ENCODE measurements at places on chromosomes 5 and 9.

DNA sequence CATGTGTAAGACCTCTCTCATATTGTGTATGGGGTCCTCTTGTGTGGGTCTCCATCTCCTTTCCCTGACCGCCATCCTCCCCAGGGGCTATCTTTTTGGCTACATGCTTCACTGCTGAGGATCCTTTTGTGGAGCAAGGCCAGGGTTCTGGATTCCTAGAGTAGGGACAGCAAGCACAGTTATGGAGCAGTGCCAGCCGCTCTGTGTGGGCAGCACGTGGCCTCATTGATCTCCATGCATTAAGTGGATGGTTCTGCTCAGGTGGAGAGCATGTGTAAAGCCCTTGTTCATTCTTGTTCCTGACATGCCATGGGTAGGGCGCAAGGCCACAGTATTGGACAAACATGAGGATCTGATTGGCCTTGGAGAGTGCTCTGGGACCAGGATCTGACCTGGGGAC lies 8.9 kb downstream of the PHF2 start:
- no peak for DNase-seq

- DNase-seq = no peak
Observed at GRCh38 chr5:168013546-168013945, 277.9 kb upstream of the WWC1 start.

DNA sequence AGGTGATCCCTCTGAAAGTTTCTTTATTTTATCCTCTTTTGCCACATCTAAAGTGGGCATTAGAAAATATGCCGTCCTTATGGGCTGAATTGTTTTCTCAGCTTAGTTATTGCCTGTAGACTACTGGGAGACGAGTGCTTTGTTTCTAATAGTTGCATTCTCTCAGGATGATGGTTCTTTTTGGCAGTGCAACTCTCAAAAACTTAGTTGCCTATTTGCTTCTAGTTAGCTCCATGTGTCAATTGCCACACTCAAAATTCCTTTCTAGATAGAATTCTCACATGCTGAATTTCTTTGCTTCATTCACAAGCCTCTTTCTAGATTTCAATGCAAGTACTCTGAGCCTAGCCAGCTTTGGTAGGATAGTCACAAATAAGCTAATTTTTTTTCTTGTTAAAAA lies 155.5 kb downstream of the FGF10 start:
- DNase-seq = no peak

- DNase-seq = no peak
Observed at GRCh38 chr5:133425764-133426163, 186.6 kb downstream of the FSTL4 start.

GRCh38 chr9:72895122-72895521 lies 57.7 kb downstream of the ALDH1A1 start:
- no peak for DNase-seq

- DNase-seq = no peak
Observed at GRCh38 chr9:98085944-98086343, 29.4 kb downstream of the NANS start.

DNA sequence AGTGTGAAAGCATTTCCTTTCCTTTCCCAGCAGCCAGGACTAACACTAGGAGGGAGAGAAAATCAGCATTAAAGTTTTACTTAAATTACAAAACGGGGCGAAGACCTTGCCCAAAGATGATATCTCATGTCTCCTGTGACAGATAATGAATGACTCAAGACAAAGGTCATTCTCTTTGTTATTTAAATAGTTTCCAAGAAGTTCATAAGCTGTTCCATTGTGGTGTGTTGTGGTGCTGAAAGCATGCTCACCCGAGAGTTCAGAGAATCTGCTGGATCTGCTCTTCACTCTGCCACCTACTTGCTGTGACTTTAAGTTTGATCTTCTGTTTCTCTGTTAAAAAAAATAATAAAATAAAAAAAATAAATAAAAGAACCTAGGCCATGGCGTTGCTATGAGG lies 265.9 kb upstream of the NR4A3 start:
- no peak for DNase-seq

- DNase-seq = no peak
Observed at GRCh38 chr5:109483395-109483971, 73.7 kb upstream of the PJA2 start.

DNA sequence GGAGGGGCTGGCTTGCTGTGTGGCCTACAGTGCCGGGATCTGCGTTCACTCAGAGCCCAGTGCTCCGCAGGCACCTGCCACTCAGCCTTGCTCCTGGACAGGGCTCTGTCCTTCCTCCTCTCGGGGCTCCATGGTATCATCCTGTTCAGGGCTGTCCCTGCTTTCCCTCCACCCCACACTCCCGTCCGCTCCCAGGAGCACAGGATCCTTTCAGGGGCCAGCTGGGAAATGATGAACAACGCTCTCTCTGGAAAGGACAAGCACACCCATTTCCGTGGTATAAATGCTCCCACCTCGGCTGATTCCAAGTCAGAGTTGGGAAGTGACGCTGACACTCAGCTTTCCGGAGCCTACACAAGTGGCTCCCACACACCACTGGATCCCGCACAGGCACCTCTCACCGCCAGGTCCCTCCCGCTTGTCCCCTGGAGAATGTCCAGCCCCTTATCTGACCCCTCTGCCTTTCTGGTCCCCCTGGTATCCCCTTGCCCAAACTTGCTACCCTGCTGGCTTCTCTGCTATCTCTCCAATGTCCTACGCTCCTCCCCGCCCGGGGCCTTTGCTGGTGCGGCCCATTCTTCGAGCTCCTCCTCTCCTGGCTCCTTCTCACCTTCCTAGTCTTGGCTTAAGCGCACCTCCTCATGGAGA lies 21.3 kb downstream of the HMCN2 start:
- DNase-seq = no peak

- DNase-seq = no peak
Observed at GRCh38 chr5:68435611-68436010, 220.1 kb downstream of the PIK3R1 start.

- DNase-seq = no peak
Observed at GRCh38 chr5:93062548-93062947, 518.5 kb downstream of the NR2F1-AS1 start.

- DNase-seq = no peak
Observed at GRCh38 chr9:98365781-98366180, 110.3 kb upstream of the TBC1D2 start.

DNA sequence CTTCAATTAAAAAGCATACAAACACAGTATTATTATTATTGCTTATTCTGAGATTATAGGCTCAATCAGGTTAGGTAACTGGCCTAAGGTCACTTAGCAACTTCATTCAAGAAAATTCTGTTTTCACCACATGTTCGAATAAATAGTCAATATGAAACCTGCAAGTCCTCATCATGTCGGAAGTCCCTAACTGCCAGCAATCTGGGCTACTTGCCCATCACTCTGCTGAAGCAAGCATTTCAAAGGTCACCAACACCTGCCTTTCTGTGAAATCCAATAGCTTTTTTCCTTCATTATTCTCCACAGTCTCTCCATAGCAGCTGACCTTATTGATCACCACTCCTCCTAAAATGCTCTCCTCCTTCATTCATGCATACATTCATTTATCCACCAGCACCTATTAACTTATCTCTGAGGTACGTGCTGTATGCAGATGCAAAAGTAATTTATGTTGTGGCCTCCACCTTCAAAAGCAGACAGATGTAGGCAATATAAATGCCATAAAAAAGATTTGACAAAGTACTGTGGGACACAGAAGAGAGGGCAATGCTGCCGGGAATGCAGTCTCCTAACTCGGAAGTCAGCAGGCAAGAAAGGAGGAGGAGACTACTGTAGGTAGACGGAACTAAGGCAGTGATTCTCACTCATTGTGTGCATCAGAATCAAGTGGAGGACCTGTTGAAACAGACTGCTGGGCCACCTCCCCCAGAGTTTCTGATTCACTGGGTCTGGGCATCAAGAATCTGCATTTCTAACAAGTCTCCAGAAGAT lies 310.9 kb downstream of the BNC2 start:
- no peak for DNase-seq

- DNase-seq = no peak
Observed at GRCh38 chr9:131422241-131422792, 28.4 kb downstream of the PRRC2B start.

DNA sequence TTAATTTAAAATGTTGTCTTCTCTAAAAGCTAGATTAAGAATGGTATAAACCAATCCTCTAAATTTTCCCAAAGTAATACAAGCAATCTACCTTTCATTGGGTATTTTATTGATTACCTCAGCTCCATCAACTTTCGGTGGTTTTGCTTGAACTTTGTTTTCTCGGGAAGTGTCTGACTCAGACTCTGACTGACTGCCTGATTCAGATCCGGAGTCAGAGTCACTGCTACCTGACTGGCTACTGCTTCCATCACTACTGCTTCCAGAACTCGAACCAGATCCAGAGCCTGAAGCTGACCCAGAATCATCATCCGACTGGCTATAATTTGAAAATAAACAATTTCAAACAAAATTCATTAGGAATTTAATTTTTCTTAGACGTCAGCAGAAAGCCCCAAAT lies 24.0 kb downstream of the CHD1 start:
- DNase-seq = no peak

DNA sequence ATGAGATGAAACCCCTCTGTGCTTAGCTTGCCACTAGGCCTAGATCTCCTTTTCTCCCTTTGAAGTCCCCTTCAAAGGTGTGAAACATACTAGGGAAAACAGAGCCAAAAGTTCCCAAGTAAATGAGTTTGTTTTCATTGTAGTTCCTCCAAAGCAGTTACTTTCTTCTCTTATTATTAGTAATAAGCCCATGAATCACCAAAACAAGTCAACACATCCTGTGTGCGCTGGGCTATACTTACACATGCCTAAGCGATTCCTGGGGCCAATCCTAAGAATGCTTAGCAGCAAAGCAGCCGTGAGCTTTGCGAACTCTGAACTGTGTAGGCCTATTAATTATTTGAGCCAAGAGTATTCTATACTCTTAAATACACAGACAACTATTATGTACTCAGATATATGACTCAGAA lies 7.6 kb downstream of the ENC1 start:
- DNase-seq = no peak

DNA sequence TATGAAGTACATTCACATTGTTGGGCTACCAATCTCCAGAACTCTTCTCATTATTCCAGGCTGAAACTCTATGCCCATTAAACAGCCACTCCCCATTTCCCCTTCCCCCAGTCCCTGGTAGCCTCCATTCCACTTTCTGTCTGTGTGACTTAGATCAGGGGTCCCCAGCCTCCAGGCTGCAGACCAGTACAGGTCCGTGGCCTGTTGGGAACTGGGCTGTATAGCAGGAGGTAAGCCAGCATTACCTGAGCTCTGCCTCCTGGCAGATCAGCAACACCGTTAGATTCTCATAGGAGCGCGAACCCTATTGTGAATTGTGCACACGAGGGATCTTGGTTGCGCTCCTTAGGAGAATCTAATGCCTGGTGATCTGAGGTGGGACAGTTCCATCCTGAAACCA lies 23.1 kb downstream of the ZNF618 start:
- no peak for DNase-seq

GRCh38 chr5:44875661-44876605 lies 67.2 kb downstream of the MRPS30 start:
- peak; percentile 20 for DNase-seq

DNA sequence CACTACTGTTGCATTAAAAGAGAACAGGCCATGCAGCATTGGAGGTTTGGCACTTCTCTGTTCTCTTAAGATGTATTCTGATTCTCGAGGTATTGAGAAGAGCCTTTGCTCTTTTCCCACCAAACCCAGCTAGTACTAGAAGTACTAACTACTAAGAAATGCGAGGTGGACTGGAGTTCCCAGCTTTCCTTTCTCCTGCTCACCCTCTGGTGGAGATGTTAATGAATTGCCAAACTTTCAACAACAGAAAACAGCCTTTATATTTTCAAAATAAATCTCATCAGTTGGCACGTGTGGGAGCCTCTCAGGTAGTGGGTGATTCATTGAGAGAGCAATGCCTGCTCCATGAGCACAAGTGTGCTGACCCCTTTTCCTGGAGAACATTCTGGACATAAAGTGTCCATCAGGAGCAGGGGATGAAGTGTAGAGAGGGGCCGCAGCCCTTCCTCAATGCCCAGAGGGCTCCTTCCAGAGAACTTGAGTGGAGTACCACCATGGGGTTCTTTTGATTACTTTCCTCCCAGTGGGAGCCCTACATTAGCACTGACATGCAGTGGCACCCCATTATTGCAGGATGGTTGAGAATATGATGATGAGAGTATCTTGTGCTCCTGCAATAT lies 45.7 kb downstream of the TMEM174 start:
- DNase-seq = no peak

DNA sequence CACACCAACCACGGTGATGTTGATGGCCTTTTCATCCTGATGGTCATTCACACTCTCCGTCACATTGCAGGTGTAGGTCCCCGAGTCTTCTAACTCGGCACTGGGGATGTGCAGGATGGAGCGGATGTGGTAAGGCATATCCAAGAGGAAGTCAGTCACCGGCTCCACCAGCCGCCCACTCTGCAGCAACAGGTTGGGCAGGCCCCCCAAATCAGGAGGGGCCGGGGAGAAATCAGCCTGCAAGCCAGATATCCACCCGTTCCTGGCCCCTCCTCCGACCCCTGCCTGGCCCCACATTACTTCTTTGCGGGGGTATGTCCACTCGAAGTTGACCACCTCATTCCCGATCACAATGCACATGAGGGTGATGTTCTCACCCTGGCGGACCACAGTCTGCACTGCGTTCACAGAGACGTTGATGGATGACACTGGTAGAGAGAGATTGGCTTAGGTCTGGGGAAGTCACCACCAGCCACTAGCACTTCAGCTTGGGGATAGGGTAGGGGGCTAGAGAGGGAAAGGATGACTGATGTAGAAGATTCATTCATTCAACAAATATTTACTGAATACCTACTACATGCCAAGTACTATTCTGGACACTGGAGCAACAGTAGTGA lies 22.0 kb downstream of the PDGFRB start:
- no peak for DNase-seq

DNA sequence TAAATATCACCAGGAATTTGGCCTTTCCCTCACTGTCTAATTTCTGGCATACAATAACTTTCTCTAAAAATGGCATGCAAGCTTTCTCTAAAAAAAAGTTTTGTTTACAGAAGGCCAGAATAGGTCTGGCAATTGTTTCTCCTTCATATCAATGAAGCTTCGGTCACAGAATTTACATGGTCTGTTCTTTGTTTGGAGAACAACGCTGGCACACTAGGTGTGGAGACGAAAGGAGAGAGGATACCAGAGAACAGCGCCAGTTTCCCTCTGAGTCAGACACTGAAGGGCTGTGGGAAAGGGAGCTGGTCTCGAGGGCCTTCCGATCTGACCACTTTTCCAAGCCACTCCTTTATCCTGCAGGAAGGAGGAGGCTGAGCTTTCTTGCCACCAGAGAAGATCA lies 60.1 kb upstream of the ITGA1 start:
- no peak for DNase-seq

DNA sequence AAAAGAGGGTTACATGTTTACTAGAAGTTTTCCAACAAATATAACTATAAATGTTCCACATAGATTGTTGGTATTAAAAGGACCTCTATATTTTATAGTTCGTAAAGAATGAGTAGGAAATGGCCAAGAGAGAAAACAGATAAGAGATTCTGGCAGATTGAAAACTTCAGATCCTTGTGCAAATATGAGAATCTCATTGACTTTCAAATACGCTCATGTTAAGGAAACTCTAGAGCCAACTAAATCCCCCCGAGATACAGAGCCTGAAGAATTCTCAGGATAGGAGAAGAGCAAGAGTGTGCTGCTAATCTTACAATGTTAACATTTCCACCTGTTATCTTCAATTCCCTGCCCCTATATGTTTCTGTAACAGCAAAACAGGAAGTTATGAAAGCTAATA lies 159.0 kb upstream of the OR13F1 start:
- no peak for DNase-seq

- no peak for DNase-seq
Observed at GRCh38 chr5:1124205-1125029, 12.6 kb upstream of the SLC12A7 start.

GRCh38 chr5:143023411-143024096 lies 253.4 kb downstream of the ARHGAP26 start:
- DNase-seq = no peak

- DNase-seq = no peak
Observed at GRCh38 chr9:136798708-136799078, 2.6 kb downstream of the CCDC183 start.
